ENCODE measurements at places on chromosomes 7 and 10. TPM values are rescaled to one million over a fixed set of nuclear protein-coding genes. Genes with fewer than 3 reads are reported as not detected.

- no peak for DNase-seq
These were observed 5.6 kb downstream of the TMEM229A start for GRCh38 chr7:124027236-124027635.

DNA sequence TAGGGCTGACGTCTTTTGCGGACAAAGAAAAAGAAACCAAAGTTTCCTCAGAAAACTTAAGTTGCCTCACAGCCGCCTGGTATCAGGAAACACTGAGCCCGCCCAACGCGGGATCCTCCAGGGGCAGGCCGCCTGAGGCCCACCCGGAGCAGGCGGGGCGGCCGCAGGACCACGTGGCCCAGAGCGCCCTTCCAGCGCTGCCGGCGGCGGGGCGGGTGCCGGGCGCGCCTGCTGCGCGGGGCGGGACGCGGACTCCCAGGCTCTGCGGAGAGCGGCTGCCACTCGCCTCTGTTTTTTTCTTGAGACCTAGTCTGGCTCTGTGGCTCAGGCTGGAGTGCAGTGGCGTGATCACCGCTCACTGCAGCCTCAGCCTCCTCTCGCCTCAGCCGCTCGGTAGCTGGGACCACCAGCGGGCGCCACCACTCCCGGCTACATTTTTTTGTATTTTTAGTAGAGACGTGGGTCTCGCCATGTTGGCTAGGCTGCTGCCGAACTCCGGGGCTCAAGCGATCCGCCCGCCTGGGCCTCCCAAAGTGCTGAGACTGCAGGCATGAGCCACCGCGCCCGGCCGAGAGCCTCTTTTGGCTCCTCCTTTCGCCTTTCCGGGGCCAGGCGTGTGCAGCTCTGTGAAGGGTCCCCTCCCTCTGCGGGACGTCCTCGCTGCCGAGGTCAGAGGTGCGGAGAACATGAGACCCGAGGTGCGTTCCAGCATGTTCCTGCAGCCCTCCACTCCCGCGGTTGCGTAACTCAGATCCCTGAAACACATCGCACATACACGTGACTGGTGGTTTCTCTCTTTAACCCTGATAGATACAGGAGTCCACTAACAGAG lies 11.6 kb upstream of the HNRNPF start:
- peak; percentile 92 for DNase-seq

- no peak for DNase-seq
These were observed 106.3 kb upstream of the PRPS1L1 start for GRCh38 chr7:18133921-18134320.

DNA sequence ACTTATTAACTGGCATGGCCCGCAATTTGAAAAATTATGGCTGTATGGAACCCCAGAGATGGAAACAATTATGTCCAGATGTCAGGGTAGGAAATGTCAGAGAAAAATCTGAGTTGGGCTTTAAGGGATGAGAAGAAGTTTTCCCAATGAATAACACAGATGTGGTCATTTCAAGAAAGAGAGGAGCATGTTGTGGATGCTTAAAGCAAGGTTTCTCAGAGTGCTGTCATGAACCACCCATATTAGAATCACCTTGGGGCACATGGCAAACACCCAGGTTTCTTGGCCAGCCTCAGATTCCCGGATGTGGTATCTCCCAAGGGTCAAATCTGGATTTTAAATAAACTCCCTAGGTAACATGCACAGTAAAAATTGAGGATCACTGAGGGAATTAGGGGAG lies 43.6 kb downstream of the LAMB4 start:
- no peak for DNase-seq

DNA sequence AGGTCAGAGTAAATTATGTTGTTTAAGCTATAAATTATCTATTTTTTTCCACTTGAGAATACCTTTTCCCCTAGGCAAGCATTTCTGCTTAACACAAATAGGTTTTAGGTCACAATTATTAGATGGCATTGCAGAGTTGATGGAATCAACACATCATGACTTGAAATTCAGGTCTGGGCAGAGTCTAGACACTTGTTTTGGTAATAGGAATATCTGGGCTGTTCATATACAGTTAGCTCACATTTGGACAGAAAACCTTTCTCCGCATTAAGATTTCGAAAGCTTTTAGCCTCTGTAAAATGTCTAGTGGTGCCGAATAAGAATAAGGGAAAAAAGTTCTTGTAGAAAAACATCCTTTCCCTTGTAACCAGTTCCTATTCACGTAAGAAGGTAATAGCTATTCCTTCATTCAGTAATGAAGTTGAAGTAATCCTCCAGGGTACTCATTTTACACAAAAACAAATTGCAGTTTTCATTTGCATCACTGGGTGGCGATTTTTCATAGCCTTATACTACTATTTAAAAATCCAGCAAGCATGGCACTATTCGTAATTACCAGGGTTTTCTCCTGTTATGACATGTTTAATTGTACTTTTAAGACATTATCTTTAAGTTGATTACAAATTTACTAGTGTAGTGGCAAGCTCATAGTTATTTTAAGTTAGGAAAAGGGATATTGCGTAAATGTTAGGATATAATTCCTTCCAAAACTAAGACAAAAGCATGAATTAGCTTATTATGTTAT lies 37.0 kb downstream of the RPA3 start:
- DNase-seq, result peak; percentile 57

- no peak for DNase-seq
These were observed 117.8 kb upstream of the ZMIZ1 start for GRCh38 chr10:78950656-78951587.

Gene OR2A42
- total RNA-seq, result 4.1 TPM

Gene RRP12
- total RNA-seq, result 24.8 TPM
